ENCODE measurements at places on chromosomes 2 and 18.

- DNase-seq = no peak
These were observed 10.1 kb upstream of the TRMT61B start for GRCh38 chr2:28880193-28880592.

DNA sequence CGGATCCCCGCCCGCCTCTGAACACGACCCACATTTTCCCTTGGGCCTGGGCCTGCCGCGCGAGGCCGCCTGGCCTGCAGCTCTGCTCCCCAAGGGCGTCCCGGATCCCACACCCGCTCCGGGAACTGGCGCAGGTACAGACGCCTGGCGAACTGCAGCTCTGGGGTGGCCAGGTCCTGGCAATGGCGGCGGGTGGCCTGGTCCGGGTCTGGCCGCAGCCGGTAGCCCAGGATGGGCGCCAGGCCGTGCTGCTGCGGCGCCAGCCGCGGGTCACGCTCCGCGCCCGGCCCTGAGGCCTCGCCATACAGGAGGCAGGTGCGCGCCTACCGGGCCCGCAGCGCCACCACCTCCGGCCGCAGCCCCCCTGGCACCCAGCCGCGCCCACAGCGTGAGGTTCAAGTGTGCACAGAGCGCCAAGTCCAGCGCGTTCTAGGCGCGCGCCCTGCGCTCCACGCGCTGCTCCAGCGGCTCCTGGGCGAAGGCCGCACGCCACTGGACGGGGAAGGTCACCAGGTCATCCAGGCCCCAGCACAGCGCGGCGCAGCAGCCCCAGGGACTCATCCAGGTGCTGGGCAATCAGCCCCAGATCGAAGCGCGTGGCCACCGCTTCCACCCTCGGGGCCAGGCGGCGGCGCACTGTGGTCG is 9.5 kb downstream of the AQP12A start:
- no peak for DNase-seq

DNA sequence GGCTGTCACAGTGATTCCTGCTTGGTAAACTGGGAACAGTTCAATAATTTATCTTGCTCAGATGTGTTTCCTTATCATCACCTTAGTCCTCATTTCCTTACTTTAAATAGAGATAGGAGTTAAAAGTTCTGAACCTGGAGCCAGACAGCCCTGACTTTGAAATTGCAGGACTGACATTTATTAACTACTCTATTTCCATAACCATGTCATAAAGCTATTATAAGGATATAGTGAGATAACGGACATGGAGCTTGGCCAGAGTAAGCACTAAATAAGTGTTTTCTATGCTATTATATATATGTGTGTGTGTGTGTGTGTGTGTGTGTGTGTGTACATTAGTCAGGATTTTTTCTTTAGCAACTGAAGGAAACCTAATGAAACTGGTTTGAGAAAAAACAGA is 13.1 kb downstream of the NT5DC4 start:
- no peak for DNase-seq

GRCh38 chr18:49371786-49372185 is 88.7 kb downstream of the DYM start:
- DNase-seq = no peak

DNA sequence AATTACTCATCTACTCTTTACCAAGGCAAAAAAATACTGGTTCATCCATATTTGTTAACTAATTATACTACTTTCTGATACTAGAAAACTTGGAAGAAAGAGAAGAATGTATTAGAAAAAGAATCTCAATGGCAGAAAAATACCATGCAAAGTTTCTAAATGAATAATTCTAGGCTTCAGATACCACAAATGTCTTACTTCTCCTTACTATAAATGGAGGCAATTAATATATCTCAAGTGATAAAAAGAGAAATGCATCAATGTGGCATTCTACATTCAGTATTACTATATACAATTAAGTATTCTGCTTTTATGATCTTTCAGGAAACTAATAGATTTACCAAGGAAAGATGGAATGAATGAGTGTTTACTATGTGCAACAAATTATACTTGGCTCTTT is 85.5 kb downstream of the ITSN2 start:
- no peak for DNase-seq

- no peak for DNase-seq
These were observed 5.7 kb upstream of the SNED1 start for GRCh38 chr2:240992572-240993291.

DNA sequence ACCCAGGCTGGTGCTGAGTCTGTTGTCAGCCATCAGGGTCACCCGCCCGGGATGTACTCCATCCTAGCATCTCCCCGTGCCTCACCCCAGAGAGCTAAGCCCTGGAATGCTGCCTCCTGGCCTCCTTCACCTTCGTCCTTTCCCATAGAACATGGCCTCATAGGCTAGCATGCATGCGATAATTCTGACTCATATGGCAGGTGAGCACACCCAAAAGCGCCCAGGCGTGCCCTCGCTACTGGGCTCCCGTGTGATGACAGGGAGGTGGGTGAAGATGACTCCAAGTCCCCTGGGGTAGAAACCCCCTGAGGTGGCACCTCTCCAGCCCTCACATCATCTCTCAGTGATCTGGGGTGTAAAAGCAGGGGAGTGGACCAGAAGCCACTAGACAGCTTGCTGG is 7.3 kb downstream of the SPR start:
- DNase-seq = no peak

DNA sequence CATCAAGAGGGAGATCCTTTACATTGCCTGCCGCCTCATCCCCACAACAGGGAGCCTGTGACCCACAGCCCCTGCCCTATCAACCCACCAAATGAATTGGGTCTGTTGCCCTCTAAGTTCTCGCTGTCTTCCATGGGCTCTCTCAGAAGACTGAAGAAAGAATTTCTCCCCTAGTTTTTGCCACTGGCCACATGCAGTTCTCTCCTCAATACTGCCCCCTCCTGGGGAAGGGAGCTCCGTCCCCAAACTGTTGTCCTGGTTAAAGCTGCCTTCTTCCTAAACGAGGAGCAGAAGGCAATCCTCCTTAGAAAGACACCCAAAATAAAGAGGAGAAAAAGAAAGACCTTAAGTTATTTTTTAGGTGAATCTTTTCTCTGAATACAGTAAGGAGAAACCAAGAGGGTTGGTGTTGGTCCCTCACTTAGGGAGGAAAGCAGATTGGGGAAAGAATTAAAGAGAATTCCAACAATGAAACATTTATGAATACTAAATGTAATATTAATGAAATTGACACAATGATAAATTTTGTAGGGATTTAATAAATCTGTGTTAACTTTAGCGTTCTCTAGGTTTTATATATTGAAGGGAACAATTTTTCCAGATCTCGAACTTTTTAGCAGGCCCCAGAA is 31.1 kb upstream of the SATB2 start:
- DNase-seq = no peak

DNA sequence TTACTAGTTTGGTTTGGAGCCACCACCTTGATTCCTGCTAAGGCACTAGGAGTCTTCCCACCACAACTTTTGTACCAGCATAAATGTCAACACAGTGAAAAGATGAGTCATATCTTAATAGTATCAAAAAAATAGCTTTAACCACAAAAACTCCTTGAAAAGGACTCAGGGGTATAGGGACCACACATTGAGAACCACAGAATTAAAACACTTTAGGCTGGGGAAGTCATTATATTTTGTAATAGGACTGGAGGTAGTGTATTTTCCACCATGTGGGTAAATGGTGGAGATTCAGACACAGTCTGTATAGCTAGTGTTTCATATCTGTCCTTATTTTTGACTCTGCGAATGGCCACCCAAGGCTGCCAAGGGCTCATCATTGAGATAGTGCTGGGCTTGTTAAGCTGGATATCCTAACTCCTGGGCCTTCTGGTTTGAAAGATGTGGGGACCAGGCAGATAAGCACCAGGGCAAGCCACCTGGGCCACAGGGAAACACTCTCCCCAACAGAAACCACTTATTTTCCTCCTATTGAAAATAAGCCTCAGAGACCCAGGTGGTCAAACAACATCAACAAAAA is 19.1 kb upstream of the FHL2 start:
- no peak for DNase-seq

DNA sequence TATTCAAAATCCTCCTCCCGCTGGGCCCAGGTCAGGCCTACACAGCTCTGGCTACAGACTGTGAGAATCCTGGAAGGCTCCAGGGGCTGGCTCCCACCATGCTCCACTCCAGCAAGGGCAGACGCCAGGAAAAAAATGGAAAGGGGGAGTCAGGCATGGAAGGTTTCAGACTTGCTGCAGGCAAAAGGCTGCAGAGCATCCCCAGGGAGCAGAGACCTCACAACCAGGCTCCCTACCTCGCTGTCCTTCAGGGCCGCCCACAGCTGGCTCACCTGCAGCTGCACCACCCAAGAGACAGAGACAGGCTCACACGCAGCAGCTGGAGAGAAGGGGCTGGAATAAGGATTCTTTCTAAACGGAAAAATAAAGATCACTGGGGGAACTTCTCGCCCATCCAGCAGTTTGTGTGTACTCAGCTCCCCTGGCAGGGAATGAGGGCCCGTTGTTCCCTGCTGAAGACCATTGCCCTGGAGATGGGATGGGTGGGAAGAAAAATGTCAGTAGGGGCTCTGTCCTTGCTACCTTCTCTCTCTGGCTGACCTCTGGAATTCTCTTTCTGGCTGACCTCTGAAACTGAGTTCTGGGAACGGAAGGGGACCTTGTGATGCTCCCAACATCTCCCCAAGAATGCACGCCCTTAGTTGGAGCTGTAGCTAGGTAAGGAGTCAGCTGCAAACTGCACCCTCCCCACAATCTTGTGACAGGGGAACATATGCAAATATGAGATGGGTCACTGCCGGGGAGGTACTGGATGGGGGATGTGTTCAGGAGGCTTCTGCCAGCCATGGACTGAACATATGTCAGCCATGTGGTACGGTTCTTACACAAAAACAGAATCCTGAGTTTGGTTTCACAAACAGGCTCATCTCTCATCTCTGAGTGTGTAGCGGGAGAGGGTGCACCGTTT is 34.5 kb downstream of the BCL2 start:
- DNase-seq = no peak

Measured in stimulated activated CD8-positive, alpha-beta memory T cell treated with anti-CD3 and anti-CD28 coated beads, Interleukin-4, amount 100 ng/mL, for 1 hour (primary cell).